Activated CD4-positive, alpha-beta T cell treated with anti-CD3 and anti-CD28 coated beads, Interleukin-2, amount 50 U/mL, for 24 hours (primary cell): ENCODE measurements at places on chromosomes 13 and 19.

DNA sequence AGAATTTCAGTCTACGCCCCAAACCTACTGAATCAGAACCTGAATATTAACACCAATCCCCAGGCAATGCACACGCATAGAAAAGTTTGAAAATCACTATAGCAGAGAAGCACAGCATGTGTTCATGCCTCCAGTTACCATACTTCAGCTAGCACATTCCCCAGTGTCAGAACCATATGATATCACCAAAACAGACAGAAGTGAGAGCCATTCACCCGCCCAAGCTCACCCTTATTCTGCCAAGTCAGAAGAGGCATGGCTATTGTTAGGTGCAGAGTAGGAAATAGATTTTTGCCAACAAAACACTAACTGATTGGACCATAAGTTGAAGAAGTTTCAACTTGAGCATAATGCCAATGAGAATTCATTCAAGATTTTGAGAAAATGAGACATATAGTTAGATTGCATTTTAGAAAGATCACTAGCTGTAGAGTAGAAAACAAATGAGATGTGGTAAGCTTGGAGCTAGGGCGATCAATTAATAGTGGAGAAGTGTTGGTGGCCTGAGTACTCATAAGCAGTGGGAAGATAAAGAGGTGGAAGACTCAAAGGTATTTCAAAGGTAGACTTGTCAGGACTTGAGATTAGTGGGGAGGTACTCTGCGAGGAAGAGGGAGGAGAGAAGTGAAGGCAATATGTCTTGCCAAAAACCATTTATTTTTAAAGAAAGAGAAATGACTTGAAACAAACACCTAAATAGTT is 492.4 kb downstream of the SUCLA2 start:
- no peak for DNase-seq

DNA sequence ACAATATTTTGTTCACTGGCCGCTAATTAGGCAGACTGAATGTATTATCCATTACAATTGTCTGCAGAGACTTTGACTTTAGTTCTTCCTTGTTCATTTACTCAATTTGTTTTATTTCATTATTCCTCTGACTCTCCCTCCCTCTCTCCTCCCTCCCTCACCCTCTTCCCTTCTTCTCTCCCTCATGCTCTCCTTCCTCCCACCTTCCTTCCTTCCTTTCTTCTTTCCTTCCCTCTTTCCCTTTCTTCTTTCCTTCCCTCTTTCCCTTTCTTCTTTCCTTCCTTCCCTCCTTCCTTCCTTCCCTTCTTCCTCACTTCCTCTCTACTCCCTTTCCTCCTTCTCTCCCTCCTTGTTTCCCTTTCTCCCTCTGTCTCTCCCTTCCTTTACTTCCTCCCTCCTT is 1591.0 kb upstream of the SLC10A2 start:
- no peak for DNase-seq

GRCh38 chr19:38912600-38913514 is 871 bp upstream of the CCER2 start:
- DNase-seq: no peak

- no peak for DNase-seq
Observed at GRCh38 chr13:43000676-43001075, 8.6 kb upstream of the EPSTI1 start.

- DNase-seq: no peak
Observed at GRCh38 chr19:50458396-50459066, 17.8 kb upstream of the EMC10 start.
